A549 treated with ZK216348 at 1 μM for 4 hours (cell line): ENCODE measurements at places on chromosomes 13 and 19. TPM values are rescaled to one million over a fixed set of nuclear protein-coding genes. Genes with fewer than 3 reads are reported as not detected.

The ATP8B3 gene
- total RNA-seq = 2.1 to 3.3 TPM (median 2.4 TPM) in 5 replicates

The TMEM59L gene
- total RNA-seq = 5.8 to 6.2 TPM (median 6.0 TPM) in 5 replicates

The TEX29 gene
- 0.39 TPM in 1 of 5 replicates, not detected in the others for total RNA-seq

The LILRB3 gene
- total RNA-seq = 0.07 to 0.24 TPM (median 0.14 TPM) in 4 of 5 replicates, not detected in the other

The LYPD3 gene
- total RNA-seq = 0.24 to 0.58 TPM (median 0.42 TPM) in 5 replicates

The ANGPTL8 gene
- not detected in 5 replicates for total RNA-seq

The NRTN gene
- 0.78 to 1.6 TPM (median 0.81 TPM) in 4 of 5 replicates, not detected in the other for total RNA-seq

The LILRA1 gene
- total RNA-seq = not detected in 5 replicates

The PSG7 gene
- 0.14 to 0.29 TPM in 2 of 5 replicates, not detected in the others for total RNA-seq

The TDRD12 gene
- 0.12 to 0.25 TPM (median 0.19 TPM) in 5 replicates for total RNA-seq
